ENCODE measurements at places on chromosomes 3 and 15. TPM values are rescaled to one million over a fixed set of nuclear protein-coding genes. Genes with fewer than 3 reads are reported as not detected.

The GRK7 gene
- not detected for total RNA-seq

The C3orf85 gene
- not detected for total RNA-seq

The ZNF80 gene
- not detected for total RNA-seq

The NR1I2 gene
- not detected for total RNA-seq

DNA sequence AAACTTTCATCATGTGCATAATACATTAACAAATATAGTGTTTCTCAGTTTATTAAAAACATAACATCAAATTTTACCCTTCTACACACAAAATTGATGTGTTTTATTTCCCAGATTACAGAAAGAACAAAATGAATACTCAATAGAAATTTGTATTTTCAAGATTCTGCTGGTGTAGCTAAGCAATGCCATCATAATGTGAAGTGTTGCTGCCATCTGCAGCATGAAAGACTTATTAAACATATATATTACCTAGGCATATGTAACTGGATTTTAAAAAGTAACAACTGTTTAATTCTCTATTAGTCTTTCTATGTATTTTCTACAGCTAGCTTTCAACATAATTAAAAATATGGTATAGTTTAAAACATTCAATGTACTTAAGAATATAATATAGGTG is 27.5 kb downstream of the PLSCR5 start:
- DNase-seq: peak; percentile 70

DNA sequence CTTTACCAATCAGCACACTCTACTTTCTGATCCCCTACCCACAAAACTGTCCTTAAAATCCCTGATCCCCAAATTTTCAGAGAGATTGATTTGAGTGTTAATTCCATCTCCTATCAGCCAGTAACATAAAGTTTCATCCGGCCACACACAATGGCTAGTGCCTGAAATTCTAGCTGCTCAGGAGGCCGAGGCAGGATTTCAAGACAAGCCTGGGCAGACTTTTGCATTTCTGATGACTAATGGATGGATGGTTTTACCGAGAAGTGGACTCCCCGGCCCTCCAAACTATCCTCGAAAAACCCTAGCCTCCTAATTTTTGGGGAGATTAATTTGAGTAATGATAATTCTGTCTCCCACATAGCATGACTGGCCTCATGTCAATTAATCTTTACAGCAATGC is 269.8 kb upstream of the POU1F1 start:
- DNase-seq: no peak
